ENCODE measurements at places on chromosomes 6 and 20. TPM values are rescaled to one million over a fixed set of nuclear protein-coding genes. Genes with fewer than 3 reads are reported as not detected.

The IMPG1 gene
- total RNA-seq: not detected

GRCh38 chr6:41692730-41693129 lies 42.7 kb downstream of the TFEB start:
- DNase-seq: no peak

DNA sequence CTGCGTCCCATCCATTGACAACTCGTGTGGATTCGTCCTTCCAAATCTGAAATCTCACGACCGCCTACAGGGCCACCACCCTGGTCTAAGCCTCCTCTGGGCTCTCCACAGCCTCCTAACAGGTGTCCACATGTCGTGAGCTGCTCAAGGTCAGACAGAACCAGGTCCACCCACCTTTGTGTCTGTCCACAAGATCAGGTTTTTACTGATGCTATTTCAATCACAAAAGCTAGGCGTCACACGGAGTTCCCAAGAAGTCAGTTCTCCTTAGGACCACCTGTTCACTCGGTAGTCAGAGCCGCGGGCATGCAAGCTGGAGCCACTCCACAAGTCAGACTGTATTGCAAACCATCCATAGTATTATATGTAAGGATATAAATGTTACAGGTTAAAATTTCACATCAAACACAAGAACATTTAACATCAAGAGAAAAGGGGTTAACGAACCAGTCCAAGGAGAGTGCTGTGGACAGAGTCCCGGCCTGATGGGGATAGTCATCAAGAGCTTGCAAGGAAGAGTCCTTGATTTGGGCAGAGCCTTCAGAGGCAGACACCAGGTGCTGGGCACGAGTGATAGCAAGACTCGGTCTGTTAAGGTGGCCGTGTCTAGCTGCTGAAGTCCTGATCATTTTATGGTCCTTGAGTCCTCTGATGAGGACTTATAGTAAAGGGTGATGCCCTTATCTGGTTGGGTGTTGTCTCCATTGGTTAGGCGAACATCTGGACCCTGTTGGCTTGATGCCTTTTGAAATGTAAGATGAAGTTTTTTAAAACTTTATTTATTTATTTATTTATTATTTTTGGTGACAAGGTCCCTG lies 731 bp upstream of the DNPH1 start:
- no peak for DNase-seq

GRCh38 chr6:141033101-141033500 lies 1099.6 kb upstream of the GJE1 start:
- no peak for DNase-seq

GRCh38 chr6:155030148-155030720 lies 35.1 kb downstream of the TIAM2 start:
- no peak for DNase-seq

The CAGE1 gene
- not detected for total RNA-seq

DNA sequence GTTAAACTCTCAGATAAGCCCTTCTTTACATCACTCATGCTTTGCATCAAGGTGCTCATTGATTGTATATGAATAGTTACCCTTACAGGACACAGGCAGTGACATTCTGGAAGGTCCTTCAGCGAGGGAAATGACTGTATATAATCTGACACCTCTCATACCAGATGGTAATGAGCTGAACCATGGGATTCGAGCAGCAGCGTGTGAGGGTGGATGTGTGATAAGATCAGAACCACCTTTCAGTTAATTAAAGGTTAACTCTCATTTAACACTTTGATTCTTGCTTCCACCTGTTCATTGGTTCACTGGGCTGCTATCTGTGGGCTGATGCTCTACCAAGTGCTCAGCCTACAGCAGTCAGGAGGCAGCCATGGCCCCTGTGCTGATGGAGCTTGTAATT lies 24.2 kb downstream of the NEDD9 start:
- no peak for DNase-seq

GRCh38 chr6:124294574-124295200 lies 491.0 kb downstream of the NKAIN2 start:
- DNase-seq: no peak

The TTK gene
- not detected for total RNA-seq

- DNase-seq: no peak
These were observed 313.2 kb upstream of the JARID2 start for GRCh38 chr6:14932485-14933182.

The GABRR1 gene
- total RNA-seq: not detected

GRCh38 chr20:25025986-25026605 lies 31.8 kb downstream of the ACSS1 start:
- DNase-seq: peak; percentile 10

The PRDM1 gene
- total RNA-seq: 1.5 TPM

The TAB2 gene
- 36.8 TPM for total RNA-seq

The ZKSCAN3 gene
- 12.3 TPM for total RNA-seq

DNA sequence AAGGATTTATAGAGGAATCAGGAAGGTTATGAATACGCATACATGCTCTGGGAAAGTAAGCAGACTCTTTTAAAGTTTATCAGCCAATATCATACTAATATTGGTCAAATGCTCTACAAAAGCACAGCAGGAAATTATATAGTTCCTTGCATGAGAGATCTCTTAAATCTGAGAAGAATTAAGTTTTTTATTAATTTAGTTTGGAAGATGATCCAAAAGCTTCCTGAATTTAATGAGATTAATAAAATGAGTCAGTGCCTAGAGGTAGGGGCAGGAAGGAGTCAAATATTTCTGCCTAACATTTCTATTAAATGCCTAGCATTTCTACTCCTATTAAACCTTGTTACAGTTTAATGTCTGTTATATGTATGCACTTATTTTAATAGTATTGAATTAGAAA lies 1608.2 kb downstream of the GRIK2 start:
- no peak for DNase-seq

DNA sequence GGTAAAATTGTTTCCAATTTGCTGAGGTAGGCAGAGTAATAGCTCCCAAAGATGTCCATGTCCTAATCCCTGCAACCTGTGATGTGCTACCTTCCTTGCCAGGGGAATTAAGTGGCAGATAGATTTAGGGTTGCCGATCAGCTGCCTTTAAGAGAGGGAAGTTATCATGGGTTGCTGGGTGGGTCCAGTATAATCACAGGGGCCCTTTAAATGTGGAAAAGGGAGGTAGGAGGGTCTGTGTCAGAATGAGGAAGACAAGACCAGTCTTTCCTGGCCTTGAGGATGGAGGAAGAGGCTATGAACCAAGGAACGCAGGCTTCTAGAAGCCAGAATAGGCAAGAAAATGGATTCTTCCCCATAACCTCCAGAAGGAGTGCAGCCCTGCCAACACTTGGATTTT lies 50.7 kb downstream of the CTCFL start:
- no peak for DNase-seq
